A549 treated with Mapracorat at 1 μM for 4 hours (cell line): ENCODE measurements at places on chromosomes 6 and 20. TPM values are rescaled to one million over a fixed set of nuclear protein-coding genes. Genes with fewer than 3 reads are reported as not detected.

STMND1 gene
- total RNA-seq, result not detected in 5 replicates

SCUBE3 gene
- total RNA-seq, result 0.03 to 0.07 TPM (median 0.05 TPM) in 5 replicates

C6orf132 gene
- 1.9 to 3.0 TPM (median 2.5 TPM) in 5 replicates for total RNA-seq

TCP11 gene
- total RNA-seq, result not detected in 5 replicates

PRL gene
- not detected in 5 replicates for total RNA-seq

ADGRB3 gene
- total RNA-seq, result not detected in 5 replicates

MATN4 gene
- 0.09 to 0.26 TPM (median 0.15 TPM) in 4 of 5 replicates, not detected in the other for total RNA-seq

NKX2-2 gene
- total RNA-seq, result not detected in 5 replicates

IL20RA gene
- total RNA-seq, result not detected in 5 replicates

ATP6V1G2 gene
- total RNA-seq, result 0.35 to 0.98 TPM (median 0.50 TPM) in 5 replicates

SNX14 gene
- total RNA-seq, result 36.1 to 41.5 TPM (median 37.0 TPM) in 5 replicates

PPIL4 gene
- total RNA-seq, result 10.7 to 18.6 TPM (median 13.3 TPM) in 5 replicates
